ENCODE measurements at places on chromosomes 4 and X.

DNA sequence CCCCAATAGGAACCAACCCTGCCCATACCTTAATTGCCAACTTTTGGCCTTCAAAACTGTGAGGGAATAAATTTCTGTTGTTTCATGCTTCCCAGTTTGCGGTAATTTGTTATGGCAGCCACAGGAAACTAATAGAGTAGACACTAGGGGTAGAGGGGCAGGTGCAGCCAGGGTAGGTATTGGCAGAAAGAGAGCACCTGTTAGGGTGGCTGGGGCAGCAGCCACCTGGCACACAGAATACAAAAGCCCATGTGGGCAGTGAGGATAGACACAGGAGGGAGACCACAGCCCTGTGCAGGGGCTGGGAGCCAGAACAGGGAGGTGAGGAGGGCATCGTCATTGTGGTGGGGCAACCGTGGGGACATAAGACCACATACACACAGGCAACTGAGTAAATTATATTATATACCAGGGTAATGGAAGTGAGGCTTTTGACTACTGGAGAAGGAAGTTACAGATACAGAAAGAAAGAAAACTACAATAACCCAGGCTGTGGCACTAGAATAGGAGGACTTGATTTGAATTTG lies 28.2 kb downstream of the IRF2 start:
- DNase-seq = no peak

- no peak for DNase-seq
Observed at GRCh38 chr4:85812776-85813175, 337.8 kb downstream of the ARHGAP24 start.

GRCh38 chr4:111519683-111520082 lies 625.6 kb upstream of the FAM241A start:
- DNase-seq = no peak

- DNase-seq = no peak
Observed at GRCh38 chrX:123648028-123648810, 84.6 kb downstream of the THOC2 start.

Data from stimulated activated CD4-positive, alpha-beta T cell treated with anti-CD3 and anti-CD28 coated beads, Interleukin-4, amount 100 ng/mL, for 24 hours (primary cell).